Left ventricle myocardium superior (tissue), 1 donor: ENCODE measurements at places on chromosomes 4 and X. TPM values are rescaled to one million over a fixed set of nuclear protein-coding genes. Genes with fewer than 3 reads are reported as not detected.

- no peak for DNase-seq
These were observed 26.3 kb downstream of the CXCL1 start for GRCh38 chr4:73895201-73896175.

DNA sequence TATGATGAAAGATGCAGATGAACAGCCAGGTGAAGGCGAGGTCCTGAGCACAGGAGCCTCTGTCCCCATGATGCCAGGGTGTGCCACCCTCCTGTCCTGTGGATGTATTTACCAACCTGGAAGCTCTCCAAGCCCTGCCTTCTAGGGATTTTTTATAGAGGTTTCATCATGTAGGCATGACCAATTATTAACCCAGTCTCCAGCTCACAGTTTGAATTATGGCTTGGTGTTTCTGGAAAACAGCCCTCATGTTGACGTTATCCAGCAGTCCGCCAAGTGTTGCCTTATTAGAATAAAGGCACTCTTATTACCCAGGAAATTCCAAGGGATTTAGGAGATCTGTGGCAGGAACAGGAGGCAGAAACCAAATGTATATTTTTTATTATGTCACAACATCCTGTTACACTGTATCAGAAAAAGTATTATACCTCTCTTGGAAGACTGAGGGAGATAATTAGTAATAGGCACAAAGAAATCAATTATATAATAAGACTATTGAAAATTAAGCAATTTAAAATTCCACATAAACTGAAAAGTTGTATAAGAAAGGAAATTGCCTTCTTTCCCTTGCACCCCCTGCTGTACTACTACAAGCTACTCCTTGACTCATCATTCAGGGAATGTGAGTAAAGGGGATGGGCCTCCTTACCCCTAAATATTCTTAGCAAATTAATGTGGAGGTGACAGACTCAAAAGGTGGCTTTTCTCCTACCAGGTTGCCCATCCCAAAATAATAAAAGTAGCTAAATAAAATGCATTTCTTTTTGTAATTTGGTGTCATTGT lies 129.6 kb downstream of the ZNF330 start:
- DNase-seq = no peak

GRCh38 chr4:8558080-8558960 lies 21.9 kb upstream of the GPR78 start:
- DNase-seq = no peak

DNA sequence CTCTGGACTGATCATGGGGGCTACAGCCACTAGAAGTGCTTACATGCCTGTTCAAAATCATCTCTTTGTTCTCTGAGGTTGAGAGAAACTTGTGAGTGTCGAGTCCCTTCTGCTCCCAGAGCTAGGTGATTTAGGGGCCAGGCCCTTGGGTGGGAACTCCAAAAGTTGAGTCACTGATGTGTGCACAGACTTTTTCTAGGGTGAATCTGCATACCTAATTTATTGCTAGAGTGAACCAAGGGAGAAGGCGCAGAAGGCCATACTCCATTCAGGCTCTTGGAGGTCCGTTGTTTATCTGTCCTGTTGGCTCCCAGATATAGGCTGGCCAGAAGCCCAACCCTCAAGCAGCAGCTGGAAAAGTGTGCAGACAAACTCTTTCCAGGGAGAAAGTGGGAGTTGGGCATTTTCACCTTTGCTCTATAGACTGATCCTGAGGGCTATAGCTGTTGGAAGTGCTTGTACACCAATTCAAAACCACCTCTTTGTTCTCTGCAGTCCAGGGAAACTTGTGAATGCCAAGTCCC lies 80.8 kb upstream of the ARX start:
- no peak for DNase-seq

- DNase-seq = no peak
These were observed 2088.7 kb upstream of the AGA start for GRCh38 chr4:179530958-179531357.

GRCh38 chrX:74922922-74923543 lies 2.2 kb downstream of the NEXMIF start:
- DNase-seq = no peak

DNA sequence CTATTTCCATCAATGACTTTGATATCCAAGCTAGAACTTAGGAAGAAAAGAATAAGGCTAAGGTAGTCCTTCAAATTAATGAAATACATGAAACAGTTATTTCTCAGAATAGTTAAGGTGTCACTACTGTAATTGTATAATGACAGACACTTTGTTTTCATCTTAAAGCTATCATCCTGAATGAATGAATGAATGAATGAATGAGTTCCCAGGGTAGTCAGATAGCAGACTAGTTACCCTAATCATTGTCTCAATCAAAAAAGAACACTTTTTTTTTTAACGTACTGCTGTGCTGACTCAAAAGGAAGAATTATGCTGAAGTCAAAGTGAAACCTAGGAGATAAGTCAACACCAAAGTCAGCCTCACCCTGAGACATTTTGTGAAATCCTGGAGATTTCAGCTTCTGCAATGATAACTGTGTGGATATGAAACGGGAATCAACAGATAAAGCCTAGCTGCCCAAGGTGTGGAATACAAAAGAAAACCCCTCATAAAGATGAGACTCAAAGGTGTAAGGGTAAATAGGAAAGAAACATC lies 68.3 kb upstream of the CNKSR2 start:
- DNase-seq = no peak

DNA sequence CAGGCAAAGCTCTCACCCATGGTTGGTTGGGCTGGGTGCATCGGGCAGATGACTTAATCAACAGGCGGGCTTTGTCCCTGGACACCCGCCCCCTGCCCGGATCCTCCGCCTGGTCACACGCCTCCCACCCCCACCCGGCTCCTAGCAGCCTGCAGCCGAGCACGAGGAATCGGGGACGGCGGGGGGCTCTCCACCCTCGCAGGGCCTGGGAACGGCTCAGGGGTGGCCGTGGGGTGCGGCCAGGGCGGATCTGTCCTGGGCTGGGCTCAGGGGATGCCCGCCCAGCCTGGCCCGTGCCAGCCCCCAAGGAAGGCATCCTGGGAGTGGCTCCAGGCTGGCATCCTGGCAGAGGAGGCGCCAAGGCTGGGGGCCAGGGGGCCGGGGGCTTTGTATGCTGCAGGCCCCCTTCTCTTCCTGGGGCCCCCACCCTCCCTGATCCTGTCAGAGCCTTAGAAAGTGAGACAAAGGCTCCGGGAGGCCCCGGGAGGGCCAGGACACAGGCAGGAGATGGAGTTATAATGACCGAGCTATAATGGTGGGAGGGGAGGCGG lies 32.5 kb upstream of the FGFR3 start:
- no peak for DNase-seq

EDA2R gene
- 1.2 TPM for total RNA-seq

CTAG1A gene
- not detected for total RNA-seq

CLDN34 gene
- total RNA-seq = not detected

PLP1 gene
- 9.4 TPM for total RNA-seq
